SIG-M5 (cell line): ENCODE measurements at places on chromosomes 4 and X.

DNA sequence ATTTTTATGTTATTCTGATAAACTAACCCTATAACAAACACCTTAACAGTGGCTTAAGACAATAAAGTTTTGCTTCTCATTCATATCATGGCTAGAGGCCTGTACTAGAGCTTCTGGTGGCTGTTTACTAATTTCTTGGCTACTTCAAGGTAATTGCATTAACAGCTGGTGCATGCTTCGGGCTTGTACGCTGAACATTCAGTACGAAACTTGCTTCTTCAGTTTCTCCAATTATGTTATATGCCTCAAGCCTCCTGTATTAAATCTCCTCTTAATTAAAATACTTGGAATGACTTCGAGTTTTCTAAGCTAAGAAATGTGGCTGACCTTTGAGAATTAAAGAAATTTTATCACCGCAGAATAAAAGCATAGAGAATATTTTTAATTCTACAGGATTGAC is 138.9 kb upstream of the TRAM1L1 start:
- no peak for DNase-seq

- no peak for DNase-seq
These were observed 137.8 kb upstream of the HS3ST1 start for GRCh38 chr4:11566444-11567022.

GRCh38 chr4:162959046-162959445 is 207.6 kb downstream of the NAF1 start:
- DNase-seq: no peak

DNA sequence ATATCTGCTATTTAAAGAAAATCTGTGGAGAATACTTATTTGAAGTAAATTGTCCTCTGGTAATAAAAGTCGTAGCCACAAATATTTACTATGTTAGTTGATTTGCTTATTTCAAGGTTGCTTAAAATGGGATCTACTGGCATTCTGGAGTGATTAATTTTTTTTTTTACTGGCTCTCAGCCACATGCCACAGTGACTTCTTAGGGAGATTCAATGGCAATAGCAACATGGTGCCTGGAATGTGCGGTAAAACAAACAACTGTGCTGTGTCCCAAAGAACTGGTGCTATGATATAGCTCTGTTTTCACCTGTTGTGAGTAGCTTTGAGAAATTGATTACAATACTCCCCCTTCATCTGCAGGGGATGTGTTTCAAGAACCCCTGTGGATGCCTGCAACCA is 324.3 kb downstream of the GPAT3 start:
- DNase-seq: no peak

DNA sequence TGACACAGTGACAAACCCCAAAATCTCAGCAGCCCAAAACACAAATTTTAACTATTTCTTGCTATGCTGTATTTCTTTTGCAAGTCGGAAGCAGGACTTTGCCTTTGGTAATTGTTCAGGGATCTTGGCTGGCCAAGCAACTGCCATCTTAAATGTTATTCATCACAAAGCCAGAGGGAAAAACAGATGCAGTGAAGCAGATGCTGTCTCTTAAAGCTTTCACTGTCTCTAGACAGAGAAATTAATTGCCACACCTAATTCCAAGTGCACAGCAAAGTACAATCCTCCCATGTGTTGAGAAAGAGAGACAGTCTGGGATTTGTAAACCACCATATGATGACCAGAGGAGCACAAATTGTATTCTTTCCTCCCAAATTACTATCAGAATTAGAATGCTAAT is 30.0 kb upstream of the GALNT7 start:
- DNase-seq: no peak
